CD4-positive, alpha-beta T cell treated with Interleukin-12 subunit alpha and Interleukin-12 subunit beta, for 1 hour (primary cell): ENCODE measurements at places on chromosomes 6 and 20.

GRCh38 chr6:153858529-153858928, 180.5 kb upstream of the OPRM1 start:
- DNase-seq: no peak

GRCh38 chr20:32976746-32977145, 27.5 kb downstream of the SUN5 start:
- DNase-seq: no peak

- no peak for DNase-seq
These were observed 1.2 kb upstream of the TSPYL1 start for GRCh38 chr6:116280933-116281316.

GRCh38 chr20:36483209-36483918, 58.0 kb upstream of the MYL9 start:
- DNase-seq: no peak

- no peak for DNase-seq
These were observed 96.0 kb downstream of the RIMS1 start for GRCh38 chr6:71982389-71982788.

DNA sequence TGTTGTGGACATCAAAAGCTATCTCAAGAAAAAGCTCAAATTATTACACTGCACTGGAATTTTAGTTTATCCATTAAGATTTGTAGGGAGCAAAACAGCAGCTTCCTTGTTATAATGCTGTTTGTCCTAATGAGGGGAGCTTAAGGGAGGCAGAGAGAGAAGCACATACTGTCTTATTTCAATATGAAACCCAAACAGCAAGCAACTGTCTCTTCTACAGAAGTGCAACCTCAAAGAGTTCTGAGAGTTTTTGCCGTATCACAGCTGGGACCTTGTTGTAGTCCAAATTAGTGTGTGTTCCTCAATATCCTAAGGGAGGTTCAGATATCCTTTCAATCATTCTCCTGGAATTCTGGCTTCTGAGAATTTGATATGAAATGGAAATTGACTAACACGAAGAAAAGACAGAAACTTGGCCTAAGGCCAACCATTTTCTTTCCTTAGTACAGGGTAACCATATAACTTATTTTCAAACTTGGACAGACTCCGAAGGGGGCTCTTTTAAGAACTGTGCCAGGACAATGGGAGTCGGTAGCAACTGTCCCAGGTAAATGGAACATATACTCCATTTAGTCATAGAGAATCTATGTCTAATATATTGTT, 149.3 kb upstream of the CCN2 start:
- DNase-seq: no peak

GRCh38 chr6:76984572-76984971, 478.7 kb downstream of the HTR1B start:
- no peak for DNase-seq

GRCh38 chr20:2840967-2841531, 504 bp downstream of the VPS16 start:
- DNase-seq: peak; percentile 40

DNA sequence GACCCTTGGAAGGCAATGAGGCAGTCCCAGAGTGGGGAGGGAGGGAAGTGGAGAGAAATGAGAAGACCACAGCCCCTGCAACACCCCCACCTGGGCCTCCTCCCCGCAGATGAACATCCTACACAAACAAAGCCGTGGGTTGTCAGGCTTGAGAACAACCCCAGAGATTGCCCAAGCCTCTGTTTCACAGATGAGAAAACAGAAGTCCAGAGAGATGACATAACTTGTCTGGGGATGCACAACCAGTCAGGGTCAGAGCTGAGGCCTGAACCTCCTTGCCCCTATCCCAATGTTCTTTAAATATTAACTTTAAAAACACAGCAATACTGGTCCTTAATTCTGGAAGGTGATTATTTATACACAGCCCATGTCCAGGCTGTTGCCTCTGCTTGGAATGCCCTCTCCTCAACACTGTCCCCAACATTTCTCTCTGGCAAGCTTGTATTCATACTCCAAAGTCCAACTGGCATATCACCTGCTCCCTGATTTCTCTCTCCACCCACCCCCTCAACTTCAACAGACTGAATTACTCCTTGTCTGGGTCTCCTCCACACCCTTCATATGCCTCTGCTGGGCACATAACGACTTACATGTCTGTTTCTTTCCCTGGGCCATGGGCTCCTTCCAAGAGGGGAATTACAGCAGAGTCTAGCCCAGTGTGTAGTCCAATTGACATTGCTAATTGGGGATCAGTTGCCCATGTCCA, 135.5 kb upstream of the LRFN2 start:
- no peak for DNase-seq

DNA sequence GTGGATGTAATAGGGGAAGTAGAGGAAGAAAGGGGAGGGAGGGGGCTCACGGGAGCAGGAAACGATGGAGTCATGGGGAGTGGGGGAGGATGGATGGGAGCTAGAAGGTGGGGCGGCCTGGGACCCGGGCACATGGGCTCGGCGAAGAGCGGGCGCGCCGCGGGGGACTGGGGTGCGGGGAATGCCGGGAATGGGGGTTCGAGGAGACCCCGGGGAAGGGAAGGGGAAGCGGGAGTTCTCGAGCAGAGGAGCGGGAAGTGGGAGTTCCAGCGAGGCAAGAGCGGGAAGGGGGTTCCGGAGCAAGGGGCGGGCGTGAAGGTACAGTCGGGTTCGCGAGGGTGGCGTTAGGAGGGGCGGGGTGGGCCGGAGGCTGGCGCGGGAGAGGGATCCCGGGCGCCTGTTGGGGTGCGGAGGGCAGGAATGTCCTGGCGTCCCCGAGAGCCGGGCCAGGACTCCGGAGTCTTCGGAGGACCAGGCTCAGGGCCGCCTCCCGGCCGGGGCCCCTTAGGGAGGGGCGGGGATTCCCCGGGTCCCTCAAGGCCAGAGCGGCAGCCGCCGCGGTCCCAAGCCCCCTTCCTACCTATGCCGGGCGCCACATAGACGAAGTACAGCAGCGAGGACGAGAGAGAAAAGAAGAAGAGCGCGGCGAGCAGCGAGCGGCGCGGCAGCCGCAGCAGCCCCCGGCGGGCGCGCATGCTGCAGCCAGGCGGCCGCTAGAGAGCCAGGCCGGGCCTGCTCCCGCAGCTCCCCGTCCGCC, 504 bp downstream of the B4GALT5 start:
- DNase-seq: no peak

DNA sequence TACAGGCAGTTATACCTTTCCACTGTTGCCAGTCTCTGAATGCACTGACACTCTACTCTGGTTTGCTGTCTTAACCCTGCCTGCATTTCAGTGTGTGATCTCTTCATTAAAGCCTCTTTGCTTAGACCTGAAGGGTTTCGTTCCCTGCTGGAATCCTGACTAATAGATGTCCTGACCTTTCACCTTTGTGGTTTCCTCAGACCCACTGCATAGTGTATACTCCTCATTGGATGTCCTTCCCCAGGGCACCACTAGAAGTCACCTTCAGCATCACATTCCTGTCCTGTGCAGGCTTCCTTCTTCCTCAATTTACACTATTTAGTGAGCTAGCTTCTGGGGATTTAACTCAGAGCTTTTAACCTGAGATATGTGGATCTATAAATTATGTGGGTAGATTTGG, 120.6 kb downstream of the RCAN2 start:
- no peak for DNase-seq
